NCI-H2171 (cell line): ENCODE measurements at places on chromosomes 5 and 9.

- DNase-seq = no peak
Measured at GRCh38 chr5:115962565-115963402, 509 bp downstream of the LVRN start.

DNA sequence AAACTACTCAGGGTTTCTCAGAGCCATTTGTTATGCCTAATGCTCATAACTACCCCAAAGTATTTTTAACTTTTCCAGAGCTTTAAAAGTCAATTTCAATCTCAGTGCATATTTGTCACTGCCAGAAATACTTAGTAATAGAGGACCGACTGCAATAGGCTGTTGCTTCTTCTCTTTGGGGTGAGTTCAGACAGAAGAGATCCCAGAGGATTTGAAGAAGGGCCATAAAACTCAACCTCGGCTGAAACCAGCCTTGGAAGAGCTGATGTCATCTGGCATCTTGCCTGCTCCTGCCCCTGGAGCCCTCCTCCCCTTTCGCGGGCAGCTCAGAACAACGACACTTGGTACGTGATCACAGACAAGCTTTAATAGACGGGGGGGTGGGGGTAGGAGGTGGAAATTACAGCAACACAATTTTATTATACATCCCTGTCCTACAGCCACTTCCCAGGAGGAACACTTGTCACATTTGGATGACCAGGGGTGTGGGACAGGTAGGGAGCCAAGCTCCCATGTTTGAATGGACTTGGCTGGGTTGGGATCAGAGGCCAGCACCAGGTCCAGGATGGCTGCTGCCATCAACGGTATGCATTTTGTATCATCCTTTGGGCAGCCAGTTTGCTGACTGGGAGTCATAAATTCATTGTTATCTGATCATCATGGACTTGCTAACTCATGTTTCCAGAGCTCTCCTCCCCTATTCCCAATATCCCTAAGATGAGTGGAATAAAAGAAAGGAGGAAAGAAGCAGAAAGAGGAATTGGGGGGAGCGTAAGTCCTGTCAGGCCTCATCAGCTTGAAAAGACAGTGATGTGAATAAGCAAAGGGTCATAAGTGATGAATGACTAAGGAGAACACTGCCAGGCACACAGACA lies 186.6 kb upstream of the PANK3 start:
- DNase-seq = peak; percentile 49

DNA sequence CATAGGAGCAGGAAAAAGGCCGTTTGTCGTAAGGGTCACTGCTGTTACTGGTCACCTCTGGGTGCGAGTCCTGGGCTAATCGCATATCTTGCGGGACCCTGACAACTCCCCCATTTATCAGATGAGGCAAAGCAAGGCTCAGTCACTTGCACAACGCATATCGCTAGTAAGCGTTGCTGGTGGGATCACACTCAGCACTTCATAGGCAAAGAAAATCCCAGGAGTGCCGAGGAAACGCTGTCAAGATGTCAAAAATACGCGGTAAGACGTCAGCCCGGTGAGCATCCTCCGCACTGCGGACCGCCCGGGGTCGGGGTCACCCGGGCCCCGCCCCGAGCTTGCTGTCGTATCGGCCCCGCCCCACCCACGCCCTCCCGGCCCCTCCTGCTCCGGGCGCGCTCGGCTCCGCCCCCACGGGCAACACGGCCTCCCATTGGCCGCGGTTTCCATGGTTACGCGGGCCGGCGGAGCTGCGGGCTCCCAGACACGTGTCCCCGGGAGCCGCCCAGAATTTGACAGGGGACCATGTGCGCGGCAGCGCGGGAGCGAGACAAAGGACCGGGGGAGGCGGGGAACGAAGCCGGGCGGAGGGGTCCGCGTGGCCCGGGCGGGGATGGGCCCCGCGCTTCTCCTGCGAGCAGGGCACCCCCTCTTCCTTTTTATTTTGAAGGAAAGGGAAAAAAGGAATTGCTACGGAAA lies 80.2 kb upstream of the IER5L start:
- peak; percentile 99 for DNase-seq

GRCh38 chr9:33161011-33161588 lies 6.0 kb downstream of the B4GALT1 start:
- DNase-seq = no peak

DNA sequence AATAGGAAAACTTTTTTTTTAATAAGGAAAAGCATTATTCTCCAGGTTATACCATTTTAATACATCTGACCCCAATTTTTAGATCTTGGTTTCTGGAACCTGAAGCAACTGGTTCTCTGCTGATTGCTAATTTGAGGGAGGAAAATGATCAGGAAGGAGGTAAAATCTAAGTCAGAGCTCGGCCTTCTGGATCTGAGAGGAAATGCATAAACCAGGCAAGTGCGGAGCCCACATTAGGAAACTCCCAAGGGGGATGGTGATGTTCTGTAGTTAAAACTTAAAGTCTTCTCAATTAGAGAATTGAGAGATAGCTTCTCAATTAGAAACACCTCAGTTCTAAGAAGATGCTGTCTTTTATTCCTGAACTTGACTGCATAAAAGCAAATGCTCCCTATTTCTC lies 113.5 kb downstream of the TSSK1B start:
- no peak for DNase-seq

DNA sequence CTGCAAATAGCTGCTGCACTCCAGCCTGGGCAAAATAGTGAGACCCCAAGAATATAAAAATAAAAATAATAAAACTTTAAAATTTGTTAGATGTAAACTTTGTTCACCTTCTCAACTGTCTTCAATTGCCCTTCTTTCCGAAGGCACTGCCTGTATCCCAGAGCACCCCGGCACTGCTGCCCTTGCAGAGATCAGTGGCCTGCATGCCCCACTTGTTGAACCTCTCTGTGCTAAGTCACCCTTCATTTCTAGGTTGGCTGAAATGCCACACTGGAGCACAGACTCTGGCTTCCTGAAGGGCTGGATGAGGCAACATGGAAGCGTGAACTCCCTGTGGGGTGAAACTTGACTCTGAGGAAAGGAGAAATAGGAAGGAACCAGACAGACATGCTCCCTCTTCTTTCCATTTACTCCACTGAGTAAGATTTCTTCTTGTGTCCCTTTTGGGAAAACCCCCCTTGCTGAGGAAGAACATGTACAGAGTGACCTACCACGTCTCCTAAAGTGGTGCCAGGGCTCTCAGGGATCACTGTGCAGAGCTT lies 8.4 kb upstream of the JMY start:
- no peak for DNase-seq

DNA sequence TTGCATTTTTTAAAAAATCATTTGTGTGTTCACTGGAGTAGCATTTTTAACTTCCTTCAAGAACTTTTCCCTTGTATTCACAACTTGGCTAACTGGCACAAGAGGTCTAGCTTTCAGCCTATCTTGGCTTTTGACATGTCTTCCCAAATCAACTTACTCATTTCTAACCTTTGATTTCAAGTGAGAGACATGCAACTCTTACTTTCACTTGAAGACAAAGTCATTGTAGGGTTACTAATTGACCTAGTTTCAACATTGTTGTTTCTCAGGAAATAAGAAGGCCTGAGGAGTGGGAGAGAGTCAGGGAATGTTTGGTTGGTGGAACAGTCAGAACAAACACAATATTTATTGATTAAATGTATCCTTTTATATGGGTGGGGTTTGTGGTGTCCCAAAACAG lies 95.0 kb upstream of the C9orf72 start:
- DNase-seq = no peak

DNA sequence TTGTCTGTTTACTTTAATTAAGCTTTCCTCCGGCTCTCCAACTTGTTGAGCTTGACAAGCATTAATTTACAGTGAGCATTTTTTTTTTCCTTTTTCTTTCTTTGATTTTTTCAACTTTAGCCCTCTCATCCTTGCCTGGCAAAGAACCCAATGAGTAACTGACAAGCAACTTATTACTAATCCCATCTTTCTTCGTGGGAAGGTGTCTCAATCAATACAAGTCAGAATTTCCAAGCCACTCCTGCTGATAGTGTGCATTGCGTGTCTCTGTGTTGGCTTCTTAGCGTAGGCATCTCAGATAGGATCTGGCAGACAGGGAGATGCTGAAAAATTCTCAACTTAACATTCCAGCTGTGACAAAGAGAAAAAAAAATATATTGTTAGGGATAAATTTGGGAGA lies 527.7 kb upstream of the WWC1 start:
- DNase-seq = no peak

- no peak for DNase-seq
Measured at GRCh38 chr5:132099076-132099748, 25.6 kb downstream of the CSF2 start.
